ENCODE measurements at places on chromosomes 5 and 9. TPM values are rescaled to one million over a fixed set of nuclear protein-coding genes. Genes with fewer than 3 reads are reported as not detected.

CDH9 gene
- not detected for total RNA-seq

ANKRD33B gene
- total RNA-seq = 2.5 TPM

OCLN gene
- total RNA-seq = 0.26 TPM

RFESD gene
- total RNA-seq = 9.7 TPM

PAEP gene
- not detected for total RNA-seq

SH3TC2 gene
- not detected for total RNA-seq

SPATA31A3 gene
- total RNA-seq = not detected

AHRR gene
- total RNA-seq = 5.5 TPM

FRRS1L gene
- total RNA-seq = not detected
